ENCODE measurements at places on chromosomes 1 and 21.

- DNase-seq: no peak
Observed at GRCh38 chr1:227899820-227900449, 47.8 kb downstream of the WNT9A start.

GRCh38 chr1:20366056-20366462, 75.4 kb downstream of the VWA5B1 start:
- DNase-seq: no peak

DNA sequence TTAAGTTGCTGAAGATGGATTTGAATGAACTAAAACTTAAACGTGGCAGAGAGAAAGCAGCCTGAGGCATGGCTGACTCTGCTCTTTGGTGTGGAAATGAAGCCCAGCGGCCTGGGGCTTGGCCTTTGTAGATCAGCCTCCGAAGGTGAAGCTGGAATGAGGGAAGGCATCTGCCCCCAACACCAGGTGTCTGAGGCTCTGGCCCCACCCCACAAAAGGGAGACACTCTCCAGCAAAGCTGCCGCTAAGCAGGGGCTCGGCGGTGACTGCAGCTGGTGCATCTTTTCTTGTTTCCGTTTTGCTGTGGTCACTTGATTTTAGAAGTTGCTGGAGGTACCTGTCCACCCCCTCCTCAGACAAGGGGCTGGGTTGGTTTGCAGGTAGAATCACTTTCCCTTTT, 38.2 kb upstream of the NID1 start:
- no peak for DNase-seq

DNA sequence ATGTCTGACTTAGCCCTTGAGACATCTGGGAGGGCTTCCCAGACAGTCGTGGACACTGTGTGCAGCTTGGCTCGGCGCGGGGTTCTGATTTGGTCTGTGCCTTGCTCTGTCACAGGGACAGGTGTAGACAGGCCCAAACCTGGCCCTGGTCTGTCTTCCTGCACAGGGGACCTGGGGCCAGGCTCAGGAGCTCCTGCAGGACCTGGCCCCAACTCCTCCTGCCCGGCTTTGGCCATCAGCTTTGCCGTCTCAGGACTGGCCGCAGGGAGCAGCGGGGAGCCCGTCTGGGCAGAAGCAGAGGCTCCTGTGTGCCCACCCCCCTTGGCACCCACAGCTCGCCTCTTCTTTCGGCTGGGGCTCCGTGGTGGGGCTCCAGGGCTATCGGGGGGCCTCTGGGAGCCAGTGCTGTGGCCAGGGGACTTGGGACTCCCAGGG, 1.7 kb downstream of the PERM1 start:
- DNase-seq: no peak

- no peak for DNase-seq
Observed at GRCh38 chr21:39215078-39215477, 31.8 kb upstream of the PSMG1 start.

- DNase-seq: no peak
Observed at GRCh38 chr1:154869351-154870114, 548 bp downstream of the KCNN3 start.

GRCh38 chr1:24308365-24309015, 10.7 kb upstream of the GRHL3 start:
- no peak for DNase-seq

GRCh38 chr21:45581322-45581712, 39.1 kb upstream of the SLC19A1 start:
- no peak for DNase-seq

GRCh38 chr1:181257117-181257516, 168.6 kb downstream of the IER5 start:
- DNase-seq: no peak

DNA sequence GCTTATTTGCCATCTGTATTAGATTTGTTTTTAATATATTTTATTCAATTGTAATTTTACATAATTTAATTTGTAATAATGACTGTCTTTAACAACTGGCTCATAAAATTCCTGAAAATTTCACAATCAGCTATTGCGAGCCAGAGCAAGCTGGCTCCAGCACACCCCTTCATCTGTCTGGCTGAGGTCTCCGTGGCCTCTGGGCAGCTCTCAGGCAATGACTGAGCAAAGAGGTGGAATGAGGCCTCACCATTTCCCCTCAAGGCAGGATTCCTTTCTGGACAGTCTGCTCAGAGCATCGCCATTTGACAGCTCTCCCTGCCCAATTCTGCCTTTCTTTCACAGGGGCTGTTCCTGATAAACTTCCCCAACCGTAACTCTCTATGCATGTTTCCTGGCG, 5.8 kb upstream of the KANK4 start:
- DNase-seq: no peak

DNA sequence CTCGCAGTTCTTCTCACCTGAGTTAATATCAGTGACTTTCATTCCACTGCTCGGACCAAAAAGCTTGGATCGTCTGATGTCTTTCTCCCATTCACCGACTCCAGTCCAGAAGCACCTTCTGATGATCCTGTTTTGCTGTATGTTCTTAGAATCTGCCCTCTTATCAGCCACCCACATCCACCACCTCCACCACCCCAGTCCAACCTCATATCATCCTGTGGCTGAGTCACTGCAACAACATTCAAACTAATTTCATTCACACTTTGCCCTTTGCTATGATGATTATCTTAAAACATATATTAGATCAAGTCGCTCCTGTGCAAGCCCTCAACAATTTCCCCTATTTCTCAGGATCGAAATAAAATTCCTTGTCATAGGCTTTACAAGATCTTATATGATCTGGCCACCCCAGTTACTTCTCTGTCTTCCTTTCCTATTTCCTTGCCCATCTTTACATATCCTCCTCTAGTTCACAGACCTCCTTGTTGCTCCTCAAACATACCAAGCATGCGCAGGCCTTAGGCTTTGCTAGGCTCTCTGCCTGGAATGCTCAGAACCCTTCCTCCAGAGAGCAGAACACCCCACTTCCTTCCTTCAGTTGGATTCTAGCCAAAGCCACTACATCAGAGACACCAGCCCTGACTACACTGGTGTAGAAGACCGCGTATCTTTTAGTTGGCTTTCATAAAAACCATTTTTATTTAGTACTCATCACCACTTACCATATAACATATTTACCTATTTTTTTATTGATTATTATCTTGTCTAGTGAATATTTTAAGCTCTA, 335.7 kb upstream of the GREM2 start:
- DNase-seq: no peak

GRCh38 chr1:76921590-76921989, 54.3 kb downstream of the ST6GALNAC5 start:
- no peak for DNase-seq

GRCh38 chr21:27954543-27955165, 987.8 kb upstream of the ADAMTS5 start:
- DNase-seq: no peak

GRCh38 chr1:189752461-189752995, 725.1 kb downstream of the BRINP3 start:
- no peak for DNase-seq

DNA sequence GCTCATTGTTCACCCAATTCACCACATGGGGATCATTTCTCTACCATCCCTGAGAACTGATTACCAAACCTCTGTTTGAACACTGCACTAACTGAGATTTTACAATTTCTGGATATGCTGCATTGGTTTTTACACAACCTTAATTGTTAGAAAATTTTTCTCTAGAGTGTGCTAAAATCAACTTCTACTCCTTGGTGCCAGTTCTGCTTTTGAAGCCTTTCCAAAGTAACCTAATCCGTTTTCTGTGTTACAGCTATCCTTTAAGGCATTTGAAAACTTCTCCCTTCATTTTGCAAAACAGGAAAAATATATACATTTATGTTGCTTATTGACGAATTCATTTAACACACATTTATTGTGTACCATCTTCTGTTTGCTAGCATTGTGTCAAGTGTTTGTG, 23.7 kb downstream of the SMAP2 start:
- no peak for DNase-seq

DNA sequence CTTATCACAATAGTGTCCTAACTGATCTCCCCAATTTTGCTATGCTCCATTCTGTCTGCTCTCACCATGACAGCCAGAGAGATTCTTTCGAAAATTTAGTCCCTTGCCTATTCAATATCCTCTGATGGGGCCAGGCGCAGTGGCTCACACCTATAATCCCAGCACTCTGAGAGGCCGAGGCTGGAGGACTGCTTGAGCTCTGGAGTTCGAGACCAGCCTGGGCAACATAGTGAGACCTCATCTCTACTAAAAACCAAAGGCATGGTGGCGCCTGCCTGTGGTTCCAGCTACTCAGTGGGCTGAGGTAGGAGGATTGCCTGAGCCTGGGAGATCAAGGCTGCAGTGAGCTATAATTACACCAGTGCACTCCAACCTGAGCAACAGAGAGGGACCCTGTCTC, 16.1 kb upstream of the PDZK1IP1 start:
- no peak for DNase-seq

- no peak for DNase-seq
Observed at GRCh38 chr1:157189096-157189495, 50.9 kb upstream of the ETV3 start.

GRCh38 chr1:169529068-169529642, 43.4 kb upstream of the SLC19A2 start:
- no peak for DNase-seq

- DNase-seq: no peak
Observed at GRCh38 chr1:116943438-116943837, 33.7 kb downstream of the PTGFRN start.

GRCh38 chr21:35628316-35628715, 432.0 kb downstream of the SETD4 start:
- no peak for DNase-seq

- no peak for DNase-seq
Observed at GRCh38 chr1:201538612-201539551, at the start of gene NAV1. Gene NAV1, plus strand, starts transcription at chr1:201539127. Its CDS starts 83,758 bp downstream, at chr1:201622885.

DNA sequence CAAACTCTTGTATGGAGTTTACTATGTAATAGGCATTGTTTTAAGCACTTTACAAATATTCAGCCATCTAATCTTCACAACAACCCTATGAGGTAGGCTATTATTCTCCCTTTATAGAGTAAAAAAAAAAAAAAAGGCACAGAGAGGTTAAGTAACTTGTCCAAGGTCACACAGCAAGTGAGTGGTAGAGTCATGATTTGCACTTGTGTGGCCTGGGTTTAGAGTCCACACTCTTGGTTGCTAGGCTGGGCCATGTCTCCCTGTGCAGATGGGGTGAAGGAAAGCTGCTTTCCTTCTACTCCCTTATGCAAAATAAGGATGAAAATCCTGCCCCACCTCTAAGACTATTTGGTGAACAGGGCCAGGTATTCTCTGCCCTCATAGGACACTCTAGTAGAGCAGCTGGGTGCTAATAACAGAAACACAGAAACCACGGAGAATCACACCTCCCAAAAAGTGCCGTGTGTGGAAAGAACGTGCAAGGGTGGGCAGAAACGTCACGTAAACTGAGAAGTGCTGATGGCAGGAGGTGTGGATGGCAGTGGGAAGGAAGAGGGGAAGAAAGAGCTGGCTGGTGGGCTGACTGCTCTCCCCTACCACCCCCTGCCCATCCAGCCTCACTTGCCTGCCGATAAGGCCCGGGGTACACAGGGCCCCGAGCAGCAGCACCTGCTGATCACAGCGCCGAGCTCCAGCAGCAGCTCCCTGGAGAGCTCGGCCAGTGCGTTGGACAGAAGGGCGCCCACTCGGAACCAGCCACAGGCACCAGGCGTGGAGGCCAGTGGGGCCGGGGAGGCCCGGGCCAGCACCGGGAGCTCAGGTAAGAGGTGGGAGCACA, 28.3 kb upstream of the VPS13D start:
- DNase-seq: peak; percentile 54

- no peak for DNase-seq
Observed at GRCh38 chr1:60299581-60299980, 226.0 kb upstream of the C1orf87 start.

GRCh38 chr1:151799179-151800022, 5.8 kb downstream of the LINGO4 start:
- DNase-seq: no peak

DNA sequence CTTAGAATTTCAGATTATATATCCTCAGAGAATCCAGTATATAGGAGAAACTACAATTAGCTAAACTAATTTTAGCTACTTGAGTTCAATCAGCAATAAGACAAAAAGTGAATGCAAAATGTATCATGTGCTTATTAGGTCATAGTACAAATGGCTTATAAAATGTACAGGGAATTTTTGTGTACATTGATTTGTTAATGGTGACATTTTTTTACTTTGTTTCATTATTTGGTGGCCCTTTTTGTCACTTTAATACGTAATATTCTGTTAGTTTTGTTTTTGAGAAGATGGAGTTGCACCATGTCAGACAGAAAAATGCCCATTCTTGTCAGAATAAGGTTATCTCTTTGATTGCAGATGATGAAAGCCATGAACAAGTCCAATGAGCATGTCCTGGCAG, 33.6 kb downstream of the CC2D1B start:
- DNase-seq: no peak

- no peak for DNase-seq
Observed at GRCh38 chr1:193520472-193520871, 334.1 kb upstream of the B3GALT2 start.

GRCh38 chr1:92404661-92405060, 82.1 kb downstream of the GFI1 start:
- DNase-seq: no peak

GRCh38 chr1:27545876-27546275, 55.9 kb upstream of the WASF2 start:
- DNase-seq: no peak

GRCh38 chr1:79259390-79260336, 253.1 kb upstream of the ADGRL4 start:
- DNase-seq: no peak
